ENCODE measurements at places on chromosomes 7 and 10.

DNA sequence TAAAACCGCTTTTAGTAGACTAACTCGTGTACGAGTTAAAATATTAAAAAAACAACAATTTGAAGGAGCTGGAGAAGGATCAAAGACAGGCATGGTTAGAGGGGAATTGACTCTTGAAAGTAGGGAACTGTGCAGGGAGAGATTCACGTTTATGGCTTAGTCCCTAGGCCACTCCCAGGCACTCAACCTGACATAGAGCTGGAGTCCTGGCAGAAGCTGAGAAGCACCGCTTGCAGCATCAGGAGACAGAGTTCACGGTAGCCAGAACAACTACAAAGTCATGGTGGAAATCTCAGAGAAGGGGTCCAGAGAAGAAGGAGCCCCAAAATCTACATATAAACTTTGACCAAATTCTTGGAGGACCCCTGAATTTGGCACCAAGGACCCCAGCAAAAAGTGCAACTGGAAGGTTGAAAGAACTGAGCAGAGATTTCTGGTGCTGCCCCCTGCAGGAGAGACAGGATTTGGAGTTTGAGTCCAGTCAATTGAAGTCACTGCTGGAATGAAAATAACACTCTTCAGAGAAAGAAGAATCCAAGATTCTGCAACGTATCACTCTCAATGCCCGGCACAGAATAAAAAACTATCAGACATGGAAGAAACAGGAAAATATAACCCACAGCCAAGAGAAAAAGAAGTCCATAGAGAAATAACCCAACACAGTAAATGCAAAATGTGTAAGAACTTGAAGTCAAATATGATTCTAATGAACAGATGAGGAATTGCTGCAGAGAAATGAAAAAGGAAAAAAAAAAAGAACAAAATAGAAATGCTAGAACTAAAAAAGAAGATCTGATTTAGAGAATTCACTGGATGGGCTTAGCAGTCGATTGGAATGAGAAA, 493.3 kb upstream of the PODXL start:
- no peak for DNase-seq

DNA sequence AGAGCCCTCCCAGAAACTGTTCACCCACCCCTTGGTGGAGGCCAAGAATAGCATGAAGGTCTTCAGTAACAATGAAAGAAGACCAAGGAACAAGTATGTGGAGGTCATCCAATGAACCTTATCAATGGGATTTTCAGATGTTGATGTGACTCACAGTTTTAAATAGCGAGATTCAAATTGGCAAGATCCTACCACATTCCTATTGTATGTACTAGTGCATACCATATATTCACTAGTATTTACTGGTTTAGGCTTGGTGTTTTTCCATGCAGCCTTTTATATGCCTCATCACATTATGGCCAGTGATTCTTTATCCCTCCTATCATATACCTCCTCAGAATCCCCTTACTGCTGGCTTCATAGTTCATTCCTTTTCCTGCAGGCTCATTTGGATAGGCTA, 54.4 kb downstream of the ITGB8 start:
- no peak for DNase-seq

- DNase-seq = no peak
These were observed 556.2 kb downstream of the LRMDA start for GRCh38 chr10:75987616-75988015.

DNA sequence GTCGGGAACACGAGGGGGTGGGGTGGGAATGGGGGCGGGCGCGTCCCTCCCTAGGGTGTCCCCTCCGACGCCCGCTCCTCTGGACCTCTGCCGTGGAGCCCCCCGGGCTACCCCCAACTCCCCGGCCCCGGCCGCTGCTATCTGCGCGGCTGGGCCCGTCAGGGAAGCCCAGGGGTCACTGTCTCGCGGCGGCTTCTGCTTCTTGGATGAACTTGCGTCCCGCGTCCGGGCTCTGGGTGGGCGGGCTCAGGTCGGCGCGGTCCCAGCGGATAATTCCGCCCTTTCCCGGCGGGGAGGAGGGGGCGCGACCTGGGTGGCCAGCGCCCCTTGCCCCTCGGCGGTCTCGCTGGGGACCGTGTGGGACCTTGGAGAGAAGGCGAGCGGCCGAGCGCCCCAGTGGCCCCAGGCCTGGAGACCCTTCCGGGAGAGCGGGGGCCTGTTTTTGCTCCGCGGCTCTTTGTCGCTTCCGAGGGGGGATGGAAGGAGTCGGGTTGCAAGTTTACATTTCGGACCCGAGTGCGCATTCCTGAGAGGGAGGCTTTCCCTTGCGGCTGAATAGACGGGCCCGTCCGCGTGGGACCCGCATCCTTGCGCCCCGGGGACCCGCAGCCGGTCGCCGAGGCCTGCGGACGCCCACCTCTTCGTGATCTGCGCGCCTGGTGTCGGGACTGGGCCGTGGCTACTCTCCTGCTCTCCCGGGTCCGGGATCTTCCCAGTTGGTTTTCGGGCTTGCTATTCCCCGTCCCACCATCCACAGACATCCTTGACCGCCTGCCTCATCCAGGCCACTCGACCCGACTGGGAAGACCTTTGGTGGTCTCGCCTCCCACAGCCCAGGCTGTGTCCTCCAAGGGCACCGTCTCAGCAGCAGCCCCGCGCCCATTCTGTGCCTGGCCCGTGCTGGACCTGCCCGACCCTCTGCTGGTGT, 812 bp downstream of the DOCK1 start:
- no peak for DNase-seq

DNA sequence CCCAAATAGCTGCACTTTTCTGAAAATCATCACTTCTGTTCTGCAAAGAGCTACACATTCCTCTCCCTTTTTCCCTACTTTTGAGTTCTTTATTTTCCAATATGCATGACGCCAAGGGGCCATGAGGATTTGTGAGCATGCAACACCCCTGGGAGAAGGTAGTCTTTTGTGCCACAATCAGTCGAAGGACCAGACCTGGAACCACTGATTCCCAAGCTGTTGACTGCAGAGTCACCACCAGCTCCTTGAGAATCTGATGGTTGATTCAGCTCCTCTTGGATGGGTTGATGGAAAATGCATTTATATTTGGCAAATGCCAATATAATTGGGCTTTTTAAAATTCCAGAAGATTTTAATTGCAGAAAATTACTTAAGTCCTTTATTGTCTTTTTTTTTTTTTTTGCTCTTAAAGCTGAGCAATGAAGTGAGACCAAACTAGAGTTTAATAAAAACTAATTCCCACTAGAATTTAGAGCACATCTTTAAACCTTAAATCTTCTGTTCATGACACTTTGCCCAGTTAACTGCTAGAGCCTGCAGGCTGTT, 554.1 kb downstream of the TNS3 start:
- DNase-seq = no peak

DNA sequence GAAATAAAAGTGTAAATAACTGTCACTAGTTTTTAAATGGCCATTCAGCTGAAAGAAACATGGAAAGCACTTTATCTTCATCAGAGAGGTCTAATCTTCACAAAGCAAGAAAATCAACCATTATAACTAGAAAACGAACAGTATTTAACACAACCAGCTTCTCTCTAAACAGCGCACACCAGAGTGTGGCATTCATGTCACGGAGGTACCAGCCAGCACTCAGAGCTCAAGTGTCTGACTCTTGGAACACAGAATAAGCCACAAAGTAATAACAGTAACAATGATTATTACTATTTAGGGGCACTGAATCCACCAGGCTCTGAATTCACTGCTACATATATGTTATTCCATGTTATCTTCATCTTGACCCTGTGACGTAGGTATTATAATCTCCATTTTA, 60.1 kb downstream of the IFIT5 start:
- DNase-seq = no peak

DNA sequence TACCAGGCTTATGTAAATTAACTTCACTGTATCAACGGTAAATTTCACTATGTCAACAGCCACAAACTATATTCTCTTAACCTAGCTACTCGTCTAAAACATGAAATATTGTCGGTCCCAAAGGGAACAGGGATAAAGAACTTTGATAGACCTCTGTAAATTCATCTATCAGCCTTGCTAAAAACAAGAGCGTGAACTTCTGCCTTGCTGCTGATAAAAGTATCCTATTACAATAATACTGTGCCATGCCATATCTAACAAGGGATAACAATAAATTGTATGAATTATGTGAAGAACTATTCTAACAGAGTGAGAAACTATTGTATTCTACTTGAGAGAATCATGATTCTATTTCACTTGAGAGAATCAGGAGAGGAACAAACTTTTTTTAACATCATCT, 117.2 kb downstream of the CNOT4 start:
- DNase-seq = no peak

DNA sequence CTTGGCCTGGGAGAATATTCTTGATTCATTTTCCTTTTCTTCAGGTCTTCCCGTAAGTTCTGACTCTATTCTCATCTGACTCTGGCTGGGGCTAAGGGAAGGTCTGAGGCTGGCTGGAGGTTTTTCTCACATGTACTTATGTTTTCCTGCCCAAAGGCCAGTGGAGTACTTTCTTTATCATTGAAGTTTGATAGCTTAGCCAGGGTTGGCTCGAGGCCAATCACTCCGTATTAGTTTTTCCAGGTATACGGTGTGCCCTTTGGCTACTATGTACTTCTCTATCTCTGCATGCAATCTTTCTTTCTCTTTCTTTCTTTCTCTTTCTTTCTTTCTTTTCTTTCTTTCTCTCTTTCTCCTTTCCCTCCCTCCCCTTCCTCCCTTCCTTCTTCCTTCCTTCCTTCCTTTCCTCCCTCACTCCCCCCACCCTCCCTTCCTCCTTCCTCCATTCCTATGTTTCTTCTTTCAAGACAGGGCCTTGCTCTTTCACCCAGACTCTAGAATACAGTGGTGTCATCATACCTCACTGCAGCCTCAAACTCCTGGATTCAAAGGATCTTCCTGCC, 26.8 kb upstream of the VKORC1L1 start:
- no peak for DNase-seq

- DNase-seq = no peak
These were observed 23.2 kb upstream of the BTRC start for GRCh38 chr10:101330631-101331225.
